T1000 (cell line): ENCODE measurements at places on chromosomes 7 and 10.

GRCh38 chr7:55567571-55567970, 4.7 kb downstream of the VOPP1 start:
- no peak for DNase-seq

- no peak for DNase-seq
Observed at GRCh38 chr10:52772623-52773022, at the start of gene MBL2. MBL2 (minus strand) TSS chr10:52772784; CDS start chr10:52771635, 1,149 bp downstream.

DNA sequence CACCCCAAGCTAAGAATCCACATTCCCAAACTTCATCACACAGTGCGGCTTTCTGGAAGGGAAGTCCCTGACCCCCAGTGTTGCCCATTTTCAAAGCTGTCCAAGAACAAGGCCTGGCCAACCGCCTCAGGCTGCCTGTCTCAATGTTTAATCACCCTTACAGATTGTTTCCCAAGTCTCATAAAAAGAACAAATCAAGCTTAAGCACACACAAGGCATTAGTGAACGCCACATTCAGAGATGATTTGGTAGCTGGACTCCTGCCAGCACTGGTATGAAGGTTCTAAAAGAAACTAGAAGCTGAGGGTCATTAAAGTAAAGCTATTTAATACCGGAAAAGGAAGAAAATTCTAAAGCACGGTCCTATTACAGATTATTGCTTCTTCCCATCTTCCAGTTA, 35.6 kb downstream of the C10orf90 start:
- DNase-seq: peak; percentile 81

- no peak for DNase-seq
Observed at GRCh38 chr7:116633131-116633988, 38.6 kb upstream of the MET start.

DNA sequence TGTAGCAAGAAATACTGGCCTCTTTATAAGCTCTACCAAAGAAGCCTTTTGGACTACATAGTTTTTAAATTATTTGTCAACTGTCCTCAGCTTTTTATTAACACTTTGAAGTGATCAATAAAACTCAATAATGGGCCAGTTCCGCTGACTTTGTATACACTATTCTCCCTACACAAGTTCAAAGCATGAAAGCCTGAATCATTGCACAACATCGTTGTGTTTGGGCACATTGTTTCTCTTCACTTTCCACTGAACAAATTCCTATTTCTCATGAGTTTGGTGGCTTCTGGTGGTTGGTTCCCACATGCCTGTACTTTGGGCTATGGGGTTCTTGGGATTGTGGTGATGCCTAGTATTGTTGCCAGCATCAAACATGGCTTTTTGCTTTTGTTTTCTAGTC, 561.8 kb upstream of the LRRN3 start:
- DNase-seq: no peak

DNA sequence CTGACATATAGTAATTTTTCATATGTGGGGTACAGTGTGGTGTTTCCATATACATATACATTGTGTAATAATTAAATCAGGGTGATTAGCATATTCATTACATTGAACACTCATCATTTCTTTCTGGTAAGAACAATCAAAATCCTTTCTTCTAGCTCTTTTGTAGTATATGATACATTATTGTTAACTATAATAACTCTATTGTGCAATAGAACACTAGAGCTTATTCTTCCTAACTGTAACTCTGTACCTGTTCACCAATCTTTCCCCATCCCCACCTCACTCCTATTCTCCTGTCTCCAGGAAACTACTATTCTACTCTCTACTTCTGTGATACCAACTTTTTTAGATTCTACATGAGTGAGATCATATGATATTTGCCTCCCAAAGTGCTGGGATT, 9.4 kb downstream of the BZW2 start:
- no peak for DNase-seq

- DNase-seq: no peak
Observed at GRCh38 chr10:76558586-76558985, 1079.0 kb downstream of the KCNMA1 start.

GRCh38 chr7:97680622-97681021, 51.3 kb upstream of the TAC1 start:
- no peak for DNase-seq

GRCh38 chr10:69632516-69633199, 2.6 kb downstream of the FAM241B start:
- no peak for DNase-seq

DNA sequence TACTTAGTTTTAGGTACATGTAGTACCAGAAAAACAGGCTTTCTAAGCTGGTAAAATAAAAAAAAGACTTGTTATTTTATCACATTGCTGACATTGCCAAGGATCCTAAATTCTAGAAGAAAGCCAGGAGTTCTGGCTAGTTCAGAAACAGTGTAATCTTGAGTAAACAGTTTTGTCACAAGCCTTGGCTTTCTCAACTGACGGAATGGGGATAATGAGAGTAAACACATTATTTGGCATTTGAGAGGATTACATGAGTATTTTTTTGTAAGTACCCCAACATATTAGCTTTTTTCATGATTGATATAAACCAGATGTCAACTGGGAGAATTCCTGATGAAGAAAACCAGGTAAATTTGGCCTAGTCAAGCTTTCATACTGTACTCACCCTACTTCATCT, 269.8 kb downstream of the SORCS1 start:
- no peak for DNase-seq

DNA sequence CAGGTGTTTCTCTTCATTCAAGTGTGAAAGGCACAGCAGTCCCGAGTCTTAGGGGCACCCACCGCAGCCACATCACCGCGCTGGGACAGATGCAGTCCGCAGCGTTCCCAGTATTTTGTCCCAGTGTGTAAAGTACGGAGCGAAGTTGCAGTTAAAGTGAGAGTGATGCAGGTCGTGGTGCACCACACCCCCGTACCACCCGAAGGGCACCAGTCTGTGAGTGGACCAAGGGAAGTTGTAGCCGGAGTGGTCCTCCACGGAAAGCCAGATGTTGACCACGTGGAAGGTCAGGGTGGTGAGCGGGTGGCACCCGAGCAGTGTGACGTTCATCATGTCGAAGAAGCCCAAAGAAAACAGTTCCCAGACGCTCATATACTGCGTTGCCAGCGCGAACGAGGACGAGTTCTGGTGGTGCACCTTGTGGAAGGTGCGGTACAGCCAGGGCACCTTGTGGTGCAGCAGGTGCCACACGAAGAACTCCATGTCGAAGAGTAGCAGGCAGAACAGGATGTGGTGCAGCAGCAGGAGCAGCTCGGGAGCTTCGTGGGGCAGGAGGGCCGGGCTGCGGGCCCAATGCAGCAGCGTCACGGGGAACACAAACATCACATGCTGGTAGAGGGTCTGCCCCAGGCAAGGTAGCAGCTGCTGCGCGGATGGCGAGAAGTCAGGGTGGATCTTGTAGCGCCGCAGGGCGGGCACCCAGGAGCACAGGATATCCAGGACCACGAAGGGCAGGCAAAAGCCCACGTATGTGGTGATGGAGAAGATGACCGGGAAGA, 526 bp downstream of the CH25H start:
- no peak for DNase-seq

DNA sequence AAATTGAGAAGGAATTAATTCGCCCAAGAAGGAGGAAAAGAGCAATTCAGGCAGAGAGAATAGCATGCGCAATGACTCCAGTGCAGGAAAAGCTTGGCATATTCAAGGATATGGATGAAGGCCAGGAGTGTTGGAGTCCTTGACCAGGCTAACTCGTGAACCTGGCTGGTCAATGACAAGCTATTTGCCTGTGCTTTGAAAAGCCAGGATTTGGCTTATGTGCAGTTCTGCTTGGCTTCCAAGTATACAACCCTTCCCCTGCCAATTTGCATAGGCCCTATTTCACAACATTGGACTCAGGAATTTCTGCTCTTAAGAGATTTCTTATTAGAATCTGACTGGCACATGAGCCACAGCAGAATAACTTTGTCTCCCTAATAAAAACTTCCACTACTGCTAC, 72.3 kb upstream of the SP8 start:
- no peak for DNase-seq

DNA sequence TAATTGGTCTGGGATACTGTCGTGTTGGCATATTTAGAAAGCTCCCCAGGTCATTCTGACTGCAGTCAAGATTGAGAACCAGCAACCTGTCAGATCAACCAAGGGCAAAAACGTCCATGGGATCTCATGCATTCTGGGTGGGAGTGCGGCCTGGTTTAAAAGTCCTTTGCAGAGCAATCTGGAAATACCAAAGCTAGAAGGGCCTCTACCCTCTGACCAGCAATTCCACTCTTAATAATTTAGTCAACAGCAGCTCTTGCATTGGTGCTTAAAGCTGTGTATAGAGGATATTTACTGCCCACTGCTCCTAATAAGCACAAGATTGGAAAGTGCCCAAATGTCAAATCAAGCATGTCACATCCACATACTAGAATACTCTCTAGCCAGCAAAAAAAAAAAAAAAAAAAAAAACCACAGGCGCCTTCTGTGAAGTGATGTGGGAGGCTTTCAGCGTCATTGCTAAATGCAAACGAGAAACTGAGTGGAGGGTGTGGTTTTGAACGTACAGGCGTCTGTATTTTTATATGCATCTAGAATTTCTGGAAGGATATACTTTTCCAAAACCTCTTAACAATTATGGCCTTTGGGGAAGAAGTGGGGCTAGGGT, 44.8 kb upstream of the HSPA12A start:
- no peak for DNase-seq

DNA sequence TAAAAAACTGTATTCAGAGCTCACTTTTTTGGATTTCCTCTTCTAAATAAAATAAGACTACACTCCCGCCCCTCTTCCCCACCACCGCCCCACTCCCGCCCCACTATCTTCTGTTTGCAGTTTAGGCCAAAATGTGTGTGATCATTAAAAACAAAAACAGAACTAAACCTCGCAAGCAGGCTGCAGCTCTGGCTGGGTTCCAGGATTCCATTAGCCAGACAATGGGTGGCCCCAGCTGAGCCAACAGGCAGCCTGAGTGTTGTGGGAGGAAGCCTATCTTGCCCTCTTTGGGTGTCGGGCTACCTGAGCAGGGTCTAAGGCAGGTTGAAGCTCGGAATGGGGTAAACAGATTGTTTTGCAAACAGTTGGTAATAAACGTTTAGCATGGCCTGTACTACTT, 41.7 kb downstream of the ARL4A start:
- no peak for DNase-seq

DNA sequence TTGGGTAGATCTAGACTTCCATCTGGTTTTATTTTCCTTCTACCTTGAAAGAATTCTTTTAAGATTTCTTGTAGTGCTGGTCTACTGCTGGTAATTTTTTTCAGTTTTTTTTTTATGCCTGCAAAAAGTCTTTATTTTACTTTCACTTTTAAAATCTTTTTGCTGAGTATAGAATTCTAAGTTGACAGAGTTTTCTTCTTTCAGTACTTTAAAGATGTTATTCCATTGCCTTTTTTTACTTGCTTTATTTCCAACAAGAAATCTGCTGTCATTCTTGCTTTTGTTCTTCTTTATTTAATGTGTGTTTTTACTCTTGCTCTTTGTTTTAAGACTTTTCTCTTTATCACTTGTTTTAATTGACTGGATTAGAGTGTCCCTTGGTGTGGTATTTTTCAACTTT, 36.1 kb upstream of the HECTD2 start:
- DNase-seq: no peak

GRCh38 chr7:26375726-26376174, 84.1 kb downstream of the SNX10 start:
- DNase-seq: no peak

DNA sequence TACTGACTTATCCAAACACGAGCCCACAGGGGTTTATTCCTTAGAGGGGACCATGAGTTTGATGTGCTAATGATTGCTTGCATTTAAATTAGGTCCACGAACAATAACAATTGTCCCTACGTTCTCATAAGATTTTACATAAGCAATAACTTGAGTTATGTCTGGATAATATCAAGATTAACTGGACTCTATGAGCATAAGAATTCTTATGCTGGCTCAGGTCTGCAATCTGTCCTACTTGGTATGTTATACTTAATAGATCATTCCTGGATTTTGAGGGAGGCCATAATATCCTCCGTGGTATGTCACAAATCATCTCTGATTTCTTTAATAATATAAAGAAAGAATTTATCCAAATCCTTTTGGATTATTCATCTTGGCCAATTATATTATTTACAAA, 552.3 kb downstream of the KCNMA1 start:
- DNase-seq: no peak

- no peak for DNase-seq
Observed at GRCh38 chr7:37048674-37049073, 324.4 kb upstream of the AOAH start.

- DNase-seq: no peak
Observed at GRCh38 chr7:2936891-2937580, 92.9 kb upstream of the GNA12 start.

DNA sequence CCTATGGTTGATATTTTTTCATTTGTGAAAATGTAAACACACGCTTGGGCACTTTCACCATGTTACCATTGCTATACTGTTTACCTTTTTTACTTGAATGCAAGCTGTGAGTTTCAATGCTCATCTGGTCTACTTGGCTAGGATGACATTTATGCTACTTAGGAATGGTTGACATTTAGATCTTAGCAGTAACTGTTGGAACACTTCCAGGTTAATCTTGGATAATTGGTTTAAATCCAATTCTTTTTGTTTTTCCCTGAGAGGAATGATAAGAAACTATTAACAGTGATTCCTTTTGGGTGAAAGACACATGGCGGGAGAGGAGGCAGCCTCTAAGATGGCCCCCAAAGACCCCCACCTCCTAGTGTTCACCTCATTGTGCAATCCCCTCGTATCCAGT, 51.4 kb upstream of the AMPH start:
- DNase-seq: no peak

DNA sequence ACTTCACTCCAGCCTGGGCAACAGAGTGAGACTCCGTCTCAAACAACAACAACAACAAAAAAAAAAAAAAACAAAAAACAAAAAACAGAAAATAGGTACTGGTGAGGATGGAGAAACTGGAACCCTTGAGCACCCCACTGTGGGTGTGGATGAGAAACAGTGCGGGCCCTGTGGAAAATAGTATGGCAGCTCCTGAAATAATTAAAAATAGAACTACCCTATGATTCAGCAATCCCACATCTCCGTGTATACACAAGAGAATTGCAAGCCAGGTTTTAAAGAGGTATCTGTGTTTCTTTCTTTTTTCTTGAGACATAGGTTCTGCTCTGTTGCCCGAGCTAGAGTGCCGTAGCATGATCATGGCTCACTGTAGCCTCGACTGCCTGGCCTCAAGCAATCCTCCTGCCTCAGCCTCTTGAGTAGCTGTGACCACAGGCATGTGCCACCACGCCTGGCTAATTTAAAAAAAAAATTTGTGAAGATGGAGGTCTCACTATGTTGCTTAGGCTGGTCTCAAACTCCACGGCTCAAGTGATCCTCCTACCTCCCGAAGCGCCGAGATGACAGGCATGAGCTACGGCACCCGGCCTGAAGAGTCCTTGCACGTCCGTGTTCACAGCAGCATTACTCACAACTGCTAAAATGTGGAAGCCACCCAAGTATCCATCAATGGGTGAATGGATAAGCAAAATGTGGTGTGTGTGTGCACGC, 39.5 kb downstream of the EBF3 start:
- DNase-seq: no peak

GRCh38 chr10:72759584-72759983, 67.6 kb downstream of the MCU start:
- no peak for DNase-seq

DNA sequence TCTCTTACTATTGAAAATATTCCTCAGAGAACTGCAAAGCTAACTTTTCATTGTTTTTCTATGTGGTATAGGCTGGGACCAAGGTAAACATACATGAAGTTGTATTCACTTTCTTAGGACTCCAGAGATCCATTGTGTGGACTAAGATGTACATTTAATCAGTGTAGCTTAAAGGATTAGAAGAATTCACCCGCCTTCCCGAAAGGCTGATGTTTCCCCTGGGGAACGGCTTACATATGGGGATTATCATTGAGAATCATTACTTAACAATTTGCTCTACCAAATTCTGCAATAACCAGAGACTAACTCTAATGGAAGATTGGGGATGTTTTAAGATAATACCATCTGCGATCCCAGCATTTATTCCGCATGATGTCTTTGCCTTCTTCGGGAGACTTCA, 257.1 kb upstream of the KIAA1217 start:
- DNase-seq: no peak
